CD14-positive monocyte (primary cell): ENCODE measurements at places on chromosomes 2 and 18.
A peak's percentile ranks its signal among the peaks of the same experiment; 100 is the strongest.

DNA sequence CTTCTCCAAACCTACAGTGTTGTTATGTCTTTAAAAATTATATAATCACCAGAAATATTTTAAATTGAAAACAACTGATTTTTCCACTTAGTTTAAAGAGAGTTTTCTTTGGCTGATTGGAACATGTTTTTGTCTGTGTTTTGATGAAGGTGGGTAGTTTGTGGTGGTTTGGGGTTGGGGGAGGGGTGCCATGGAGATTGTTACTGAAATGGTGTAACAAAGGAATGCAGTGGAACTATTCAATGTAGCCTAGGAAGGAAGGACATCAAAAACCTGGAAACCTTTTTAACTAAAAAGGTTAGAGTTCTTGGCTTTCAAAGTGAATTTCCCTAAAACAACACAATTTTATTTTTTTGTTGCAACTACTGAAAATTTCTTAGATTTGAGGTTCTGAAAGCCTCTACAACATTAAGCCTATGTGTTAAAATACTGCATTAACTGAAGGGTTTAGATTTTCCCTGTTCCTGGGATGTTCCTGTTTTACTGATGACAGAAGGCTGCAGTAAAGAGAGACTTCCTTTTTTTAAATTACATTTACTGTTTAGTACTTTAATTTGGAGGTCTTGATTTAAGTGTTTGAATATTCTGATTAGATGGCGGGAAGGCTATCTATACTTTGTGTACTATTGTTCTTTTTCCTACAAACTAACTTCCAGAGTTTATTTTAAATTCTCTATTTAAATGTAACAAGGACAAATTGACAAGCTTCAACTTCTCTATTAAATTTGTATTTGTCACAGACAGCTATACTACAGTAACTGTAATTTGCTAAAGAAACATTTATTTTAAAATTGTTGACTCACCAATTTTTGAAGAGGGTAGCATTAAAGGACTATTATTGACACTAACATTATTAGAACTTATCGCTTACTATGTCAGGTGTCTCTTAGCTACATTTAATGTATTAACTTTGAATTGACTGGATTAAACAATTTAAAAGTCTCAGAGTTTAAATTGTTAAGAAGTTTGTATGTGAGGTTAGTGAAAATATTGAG, 87.7 kb downstream of the LIMS1 start:
- DNase-seq, result peak; percentile 52

- no peak for DNase-seq
Observed at GRCh38 chr2:23531881-23532280, 146.9 kb downstream of the KLHL29 start.

- no peak for DNase-seq
Observed at GRCh38 chr2:207727261-207727660, 15.8 kb downstream of the CCNYL1 start.

- no peak for DNase-seq
Observed at GRCh38 chr18:59273759-59274532, 692 bp upstream of the RAX start.

- no peak for DNase-seq
Observed at GRCh38 chr18:47317824-47318508, 66.5 kb upstream of the SKOR2 start.

GRCh38 chr18:80183273-80184050, 63.9 kb downstream of the PARD6G start:
- DNase-seq, result no peak

- DNase-seq, result no peak
Observed at GRCh38 chr2:235195921-235196320, 244.1 kb downstream of the SH3BP4 start.

DNA sequence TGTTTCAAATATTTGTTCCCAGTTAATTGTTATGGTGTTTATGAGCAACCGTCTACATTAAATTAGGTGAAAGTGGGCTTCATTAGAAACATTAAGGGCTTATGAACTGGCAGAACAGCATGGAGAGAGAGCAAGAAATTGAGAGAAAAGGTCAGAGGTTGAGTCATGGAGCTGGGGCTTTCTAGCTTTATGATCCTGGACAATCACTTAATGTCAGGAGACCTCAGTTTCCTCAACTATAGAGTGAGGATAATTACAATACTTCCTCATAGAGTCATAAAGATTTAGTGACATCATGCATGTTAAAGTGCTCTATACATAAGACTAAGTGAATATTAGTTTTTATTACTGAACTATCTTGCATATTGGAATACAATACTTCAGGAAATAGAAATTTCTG, 83.9 kb downstream of the PLCL1 start:
- DNase-seq, result peak; percentile 29

DNA sequence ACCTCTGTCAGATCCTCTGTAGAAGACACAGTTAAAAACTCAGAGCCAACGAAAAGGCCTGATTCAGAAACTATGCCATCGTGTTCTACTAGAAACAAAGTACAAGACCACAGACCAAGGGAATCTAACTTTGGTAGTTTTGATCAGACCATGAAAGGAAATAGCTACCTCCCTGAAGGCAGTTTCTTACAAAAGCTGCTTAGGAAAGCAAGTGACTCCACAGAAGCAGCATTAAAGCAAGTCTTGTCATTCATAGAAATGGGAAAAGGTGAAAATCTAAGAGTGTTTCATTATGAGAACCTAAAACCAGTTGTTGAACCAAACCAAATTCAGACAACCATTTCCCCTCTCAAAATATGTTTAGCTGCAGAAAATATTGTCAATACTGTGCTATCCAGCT, 58.2 kb downstream of the FSIP2 start:
- DNase-seq, result no peak

- no peak for DNase-seq
Observed at GRCh38 chr2:3606370-3607201, 11.7 kb downstream of the COLEC11 start.

DNA sequence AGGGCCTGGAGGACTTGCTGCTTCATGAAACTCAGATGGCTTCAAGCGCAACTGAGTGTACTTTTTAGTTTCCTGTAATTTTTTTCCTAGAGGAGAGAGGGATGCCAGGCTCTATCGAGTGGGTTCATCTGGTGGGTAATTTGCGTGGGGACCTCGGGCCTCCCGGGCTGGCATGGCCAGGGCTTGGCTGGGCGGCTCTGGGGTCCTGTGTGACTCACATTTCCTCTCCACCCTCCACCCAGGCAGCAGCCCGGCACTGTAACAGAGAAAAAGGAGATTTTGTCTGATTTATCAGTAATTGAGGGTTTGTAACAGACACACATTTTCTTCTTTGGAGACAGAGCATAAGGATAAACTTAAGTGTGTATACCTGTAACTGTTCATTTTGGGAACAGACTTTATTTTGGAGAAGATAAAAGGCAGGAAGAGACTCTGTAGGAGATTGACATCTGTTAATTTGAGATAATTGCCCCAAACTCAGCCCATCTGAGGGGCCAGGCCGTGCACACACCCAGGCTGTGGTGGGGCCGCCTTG, 64.3 kb downstream of the NFATC1 start:
- no peak for DNase-seq

- DNase-seq, result no peak
Observed at GRCh38 chr2:234846599-234847363, 105.0 kb upstream of the SH3BP4 start.

DNA sequence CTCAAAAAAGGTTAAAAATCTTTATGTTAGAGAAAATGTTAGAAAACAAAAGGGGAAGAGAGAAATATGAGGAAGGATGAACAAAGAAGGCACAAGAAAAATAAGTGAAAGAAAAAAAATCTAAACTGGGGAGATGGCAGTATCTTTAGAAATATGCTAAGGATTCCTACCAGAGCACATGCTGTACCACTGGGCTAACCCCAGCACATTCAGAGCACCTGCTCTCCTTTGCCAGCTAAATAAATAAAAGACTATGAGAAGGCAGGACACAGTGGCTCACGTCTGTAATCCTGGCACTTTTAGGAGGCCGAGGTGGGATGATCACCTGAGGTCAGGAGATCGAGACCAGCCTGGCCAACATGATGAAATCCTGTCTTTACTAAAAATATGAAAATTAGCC, 92.2 kb upstream of the CDKL4 start:
- no peak for DNase-seq

DNA sequence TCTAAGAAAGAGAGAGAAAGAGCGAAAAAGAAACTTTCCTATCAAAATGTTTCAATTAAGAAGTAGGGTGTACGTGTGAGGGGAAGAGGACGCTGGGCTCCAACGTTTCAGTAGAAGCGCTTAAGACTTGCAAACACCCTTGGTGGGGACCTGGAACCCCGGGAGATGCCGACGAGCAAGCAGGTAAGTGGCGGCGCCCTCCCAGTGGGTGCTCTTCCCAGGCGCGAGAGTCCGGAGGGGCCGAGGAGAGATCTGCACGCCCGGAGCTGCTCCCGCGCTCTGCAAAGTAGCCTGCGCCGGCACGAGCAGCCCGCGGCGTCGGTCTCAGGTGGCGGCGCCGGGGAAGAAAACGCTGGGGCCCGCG, 678 bp upstream of the OTX1 start:
- no peak for DNase-seq

GRCh38 chr18:30501594-30501993, 540.9 kb downstream of the DSC3 start:
- DNase-seq, result no peak

DNA sequence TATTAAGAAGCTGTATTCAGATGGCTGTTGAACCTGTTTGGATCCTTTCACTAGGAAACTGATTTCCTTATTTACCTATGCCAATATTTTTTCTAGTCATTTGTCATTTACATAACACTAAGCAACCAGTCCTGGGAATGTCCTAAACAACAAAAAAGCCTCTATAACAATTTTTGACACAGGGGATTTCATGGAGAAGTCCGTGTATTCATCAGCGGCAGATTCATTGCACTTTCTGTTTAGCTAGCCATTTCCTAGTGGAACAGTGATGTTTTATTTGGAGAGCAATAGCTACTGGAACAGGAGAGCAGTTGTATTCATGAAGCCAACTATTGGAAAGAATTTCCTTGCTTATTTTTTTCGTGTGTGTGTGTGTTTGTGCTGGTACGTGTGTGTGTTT, 604.3 kb upstream of the POU3F3 start:
- DNase-seq, result no peak

DNA sequence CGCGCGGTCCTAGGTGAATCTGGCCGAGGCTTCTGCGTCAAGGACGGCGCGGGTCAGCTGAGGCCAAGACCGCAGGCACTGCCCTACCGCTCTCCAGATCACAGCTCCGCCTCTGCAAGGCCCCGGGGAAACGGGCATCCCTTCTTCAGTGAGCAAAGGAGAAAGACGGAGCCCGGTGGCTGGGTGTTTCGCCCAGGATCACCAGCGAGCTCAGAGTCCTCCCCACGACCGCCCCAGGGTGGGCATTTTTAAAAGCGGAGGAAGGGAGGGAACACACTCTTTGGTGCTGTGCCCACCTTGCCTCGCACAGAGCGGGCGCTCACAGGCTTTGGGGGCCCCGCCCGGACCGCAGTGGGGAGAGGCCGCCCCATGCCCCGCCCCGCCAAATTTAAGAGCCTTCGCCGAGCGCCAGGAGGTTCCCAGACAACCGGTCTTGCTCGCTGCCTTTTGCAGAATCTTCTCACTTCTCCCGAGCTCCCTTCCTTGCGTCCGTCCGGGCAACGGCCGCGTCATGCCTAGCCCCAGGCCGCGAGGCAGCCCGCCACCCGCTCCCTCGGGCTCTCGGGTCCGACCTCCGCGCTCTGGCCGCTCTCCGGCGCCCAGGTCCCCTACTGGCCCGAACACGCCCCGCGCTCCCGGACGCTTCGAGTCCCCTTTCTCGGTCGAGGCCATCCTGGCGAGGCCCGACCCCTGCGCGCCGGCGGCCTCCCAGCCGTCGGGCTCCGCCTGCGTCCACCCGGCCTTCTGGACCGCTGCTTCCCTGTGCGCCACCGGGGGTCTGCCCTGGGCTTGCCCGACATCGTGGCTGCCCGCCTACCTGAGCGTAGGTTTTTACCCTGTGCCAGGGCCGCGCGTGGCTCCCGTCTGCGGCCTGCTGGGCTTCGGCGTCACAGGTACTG, at the start of gene NOTO:
Gene NOTO (plus strand): TSS at position 419 of the 899 bp plus-strand sequence. CDS start 93 bp downstream, at position 512.
- DNase-seq, result no peak

DNA sequence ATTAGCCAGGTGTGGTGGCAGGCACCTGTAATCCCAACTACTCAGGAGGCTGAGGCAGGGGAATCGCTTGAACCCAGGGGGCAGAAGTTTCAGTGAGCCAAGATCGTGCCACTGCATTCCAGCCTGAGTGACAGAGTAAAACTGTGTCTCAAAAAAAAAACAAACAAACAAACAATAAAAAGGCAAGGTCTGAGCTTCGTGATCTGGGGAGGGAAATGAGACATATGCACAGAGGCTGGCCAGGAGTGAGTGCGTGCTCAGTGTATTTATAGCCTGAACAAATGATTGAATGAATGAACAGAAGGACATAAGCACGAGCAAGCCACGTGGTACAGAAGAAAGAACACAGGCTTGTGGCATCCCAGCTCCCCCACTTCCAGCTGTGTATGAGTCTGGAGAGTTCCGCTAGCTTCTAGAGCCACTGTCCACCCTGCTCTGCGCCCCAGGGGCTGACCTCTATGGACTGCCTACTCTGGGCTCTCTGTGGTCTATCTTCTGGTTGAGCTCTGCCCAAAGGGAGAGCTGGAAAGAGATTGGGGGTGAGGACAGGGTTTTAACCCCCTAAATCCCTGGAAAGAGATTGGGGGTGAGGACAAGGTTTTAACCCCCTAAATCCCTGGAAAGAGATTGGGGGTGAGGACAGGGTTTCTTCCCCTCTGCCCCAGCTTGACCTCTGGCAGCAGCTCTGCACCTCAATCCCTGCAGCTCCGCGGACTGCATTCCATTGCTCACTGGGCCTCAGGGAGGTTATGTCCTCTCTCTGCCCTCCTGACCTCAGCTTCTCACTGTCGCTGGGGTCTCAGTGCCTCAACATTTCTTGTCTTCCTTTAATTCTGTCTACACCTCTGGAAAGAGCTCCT, 11.0 kb upstream of the ROCK2 start:
- DNase-seq, result no peak

- no peak for DNase-seq
Observed at GRCh38 chr2:46802665-46803546, 112.7 kb downstream of the MCFD2 start.

- no peak for DNase-seq
Observed at GRCh38 chr2:82675186-82675585, 1783.9 kb downstream of the SUCLG1 start.

- DNase-seq, result no peak
Observed at GRCh38 chr2:10033251-10034006, 9.9 kb upstream of the KLF11 start.

DNA sequence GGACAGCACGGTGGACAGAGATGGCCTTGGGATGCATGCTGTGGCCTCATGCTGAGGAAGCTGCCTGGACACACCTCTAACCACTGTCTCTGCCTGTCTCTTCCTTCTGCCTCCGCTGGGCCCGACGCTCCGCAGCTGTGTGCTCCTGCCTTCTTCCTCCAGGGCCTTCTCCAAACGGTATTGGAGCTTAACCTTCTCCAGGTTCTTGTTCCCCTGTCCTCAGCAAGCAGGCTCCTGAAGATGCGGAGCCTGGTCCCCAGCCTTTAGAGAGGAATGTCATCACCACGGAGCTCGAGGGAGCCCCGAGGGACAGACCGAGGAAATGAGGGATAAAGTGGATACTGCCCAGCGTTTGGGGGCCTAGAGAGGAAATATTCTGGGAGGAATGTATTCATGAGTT, 155.1 kb downstream of the DYSF start:
- DNase-seq, result no peak

- no peak for DNase-seq
Observed at GRCh38 chr18:63177919-63178821, 141.4 kb downstream of the BCL2 start.

GRCh38 chr2:201807452-201807999, 1.2 kb downstream of the CDK15 start:
- DNase-seq, result no peak

GRCh38 chr2:40511661-40512213, 59.8 kb upstream of the SLC8A1 start:
- DNase-seq, result peak; percentile 40

- no peak for DNase-seq
Observed at GRCh38 chr18:8339952-8340351, 269.3 kb upstream of the RAB12 start.

- no peak for DNase-seq
Observed at GRCh38 chr2:66255867-66256266, 179.1 kb upstream of the MEIS1 start.
